Amniotic stem cell (primary cell): ENCODE measurements at places on chromosomes 3 and 15.

GRCh38 chr3:48960841-48961413 lies 29.1 kb upstream of the P4HTM start:
- no peak for DNase-seq

DNA sequence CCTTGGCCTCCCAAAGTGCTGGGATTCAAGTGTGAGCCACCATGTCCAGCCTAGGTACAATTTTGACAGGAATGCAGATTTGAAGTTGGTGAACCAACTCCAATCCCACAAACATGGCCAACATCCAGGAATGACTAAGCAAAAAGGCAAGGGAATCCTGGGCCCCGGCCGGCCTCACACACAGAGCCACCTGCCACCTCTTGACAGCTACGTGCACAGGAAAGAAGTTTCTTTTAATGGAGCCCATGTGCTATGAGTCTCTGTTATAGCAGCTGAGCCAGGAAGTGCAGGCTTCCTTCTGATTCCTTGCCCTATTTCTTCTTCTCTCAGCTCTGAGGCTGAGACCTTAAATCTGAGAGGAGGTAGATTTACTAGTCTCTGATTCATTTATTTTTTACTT lies 8.8 kb downstream of the TMEM40 start:
- DNase-seq = no peak

DNA sequence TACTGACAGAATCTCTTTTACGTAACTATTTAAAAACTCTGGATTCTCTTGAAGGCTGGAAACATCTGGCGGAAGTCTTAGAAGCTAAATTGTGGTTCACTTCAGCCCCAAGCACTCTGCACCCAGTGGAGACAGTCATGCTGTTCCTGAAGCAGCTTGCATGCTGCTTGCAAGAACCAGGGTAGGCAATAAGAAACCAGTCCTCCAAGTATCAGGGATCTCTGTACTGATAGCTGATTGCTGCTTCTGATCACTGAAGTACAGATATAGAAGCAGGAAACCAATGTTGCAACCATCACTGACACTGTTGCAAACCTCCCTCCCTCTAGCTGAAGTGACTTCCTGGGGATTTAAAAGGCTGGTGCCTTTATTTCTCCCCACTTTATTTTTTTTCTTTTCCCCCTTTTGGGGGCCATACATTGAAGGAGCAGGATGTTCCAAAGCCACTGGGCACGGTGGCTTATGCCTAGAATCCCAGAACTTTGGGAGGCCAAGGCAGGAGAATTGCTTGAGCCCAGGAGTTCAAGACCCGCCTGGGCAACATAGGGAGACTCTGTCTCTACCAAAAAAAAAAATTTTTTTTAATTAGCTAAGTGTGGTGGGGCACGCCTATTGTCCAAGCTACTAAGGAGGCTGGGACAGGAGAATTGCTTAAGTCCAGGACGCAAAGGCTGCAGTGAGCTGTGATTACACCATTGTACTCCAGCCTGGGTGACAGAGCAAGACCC lies 15.3 kb downstream of the SPCS1 start:
- DNase-seq = no peak

DNA sequence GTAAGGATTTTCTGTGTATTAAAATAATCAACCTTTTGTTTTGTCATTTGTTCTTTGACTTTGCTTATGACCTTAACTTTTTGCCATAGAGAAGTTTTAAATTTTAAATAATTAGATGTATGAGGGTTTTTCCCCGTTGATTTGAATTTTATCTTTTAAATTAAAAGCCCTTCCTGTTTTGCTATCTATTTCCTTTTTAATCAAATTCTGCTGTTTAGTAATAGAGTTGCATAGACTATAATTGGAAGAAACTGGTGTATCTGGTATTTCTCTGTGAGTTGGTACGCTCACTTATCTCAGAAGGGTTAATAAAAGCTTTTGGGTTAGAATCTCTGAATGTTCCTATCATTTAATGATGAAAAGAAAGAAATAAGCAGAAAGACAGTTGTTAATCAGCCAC lies 82.2 kb downstream of the LRRC3B start:
- DNase-seq = no peak

- DNase-seq = no peak
Observed at GRCh38 chr3:179348325-179349013, 960 bp downstream of the MFN1 start.

- no peak for DNase-seq
Observed at GRCh38 chr3:30289766-30290165, 316.6 kb upstream of the TGFBR2 start.

- DNase-seq = no peak
Observed at GRCh38 chr3:195025884-195026200, 245.1 kb downstream of the XXYLT1 start.

- no peak for DNase-seq
Observed at GRCh38 chr3:120022729-120023128, 71.5 kb downstream of the GSK3B start.
